Mesothelial cell of epicardium (in vitro differentiated cells): ENCODE measurements at places on chromosomes 7 and 10.

- H3K4me1 ChIP-seq: peaks cover 10% of the 10 kb centered on the region
- peaks cover 4% of the 10 kb centered on the region for H3K27me3 ChIP-seq
- no peak overlapping the region for H3K4me3 ChIP-seq
Measured at GRCh38 chr7:36355490-36355889, 34.2 kb upstream of the ANLN start.

DNA sequence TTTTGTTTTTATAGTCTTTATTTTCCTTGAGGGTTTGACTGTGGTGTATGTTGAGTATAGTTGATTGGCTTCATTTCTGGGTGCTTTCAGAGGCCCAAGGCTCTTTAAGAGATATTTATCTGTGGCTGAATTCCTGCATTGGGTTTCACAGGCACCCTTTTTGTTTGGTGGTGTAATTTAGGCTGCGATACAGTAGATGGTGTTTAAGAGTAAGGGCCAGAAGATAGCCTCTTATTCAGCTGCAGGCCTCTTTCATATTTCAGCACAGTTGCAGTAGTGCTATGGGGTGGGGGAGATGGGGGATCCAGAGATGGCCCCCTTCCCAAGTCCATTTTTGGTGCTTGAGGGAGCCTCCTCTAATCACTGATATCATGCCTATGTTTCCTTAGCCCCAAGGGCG is 69.7 kb downstream of the MGAM2 start:
- no peak overlapping the region for H3K27ac ChIP-seq
- H3K4me1 ChIP-seq: no peaks in the 10 kb centered on the region
- no peaks in the 10 kb centered on the region for H3K36me3 ChIP-seq
- DNase-seq: no peak

- no peaks in the 10 kb centered on the region for H3K36me3 ChIP-seq
- no peak for DNase-seq
- H3K4me1 ChIP-seq: peaks cover 18% of the 10 kb centered on the region
- no peak overlapping the region for H3K4me3 ChIP-seq
- H3K27me3 ChIP-seq: peaks cover 21% of the 10 kb centered on the region
Measured at GRCh38 chr10:132963430-132963960, 21.1 kb upstream of the CFAP46 start.

- peaks cover 18% of the 10 kb centered on the region for H3K27me3 ChIP-seq
- H3K27ac ChIP-seq: no peak overlapping the region
- no peak for DNase-seq
- H3K4me1 ChIP-seq: peaks cover 4% of the 10 kb centered on the region
- H3K36me3 ChIP-seq: no peaks in the 10 kb centered on the region
Measured at GRCh38 chr7:128887169-128888038, 23.1 kb downstream of the KCP start.

DNA sequence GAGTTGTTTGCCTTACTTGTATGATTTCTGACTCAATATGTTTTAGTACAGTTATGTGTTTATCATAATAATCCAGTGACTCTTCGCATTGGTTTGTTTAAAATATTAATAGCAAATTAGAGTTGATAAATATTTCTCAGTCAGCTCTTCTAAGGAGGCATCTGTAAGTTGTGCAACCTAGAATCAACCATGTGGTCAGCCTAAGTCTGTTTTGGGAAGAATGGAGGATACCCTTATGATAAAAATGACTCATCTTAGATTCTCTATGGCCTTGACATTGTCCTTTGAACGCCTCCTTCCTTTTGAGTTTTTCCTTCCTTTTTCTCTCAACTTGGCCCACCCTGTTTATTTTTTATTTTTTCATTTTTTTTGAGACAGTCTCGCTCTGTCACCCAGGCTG is 18.8 kb downstream of the DNAJC9 start:
- peaks cover 12% of the 10 kb centered on the region for H3K36me3 ChIP-seq
- no peak overlapping the region for H3K27ac ChIP-seq

- no peak for DNase-seq
- H3K36me3 ChIP-seq: no peaks in the 10 kb centered on the region
- H3K27me3 ChIP-seq: no peaks in the 10 kb centered on the region
- H3K4me1 ChIP-seq: no peaks in the 10 kb centered on the region
Measured at GRCh38 chr10:64486901-64487300, 965.7 kb downstream of the REEP3 start.

DNA sequence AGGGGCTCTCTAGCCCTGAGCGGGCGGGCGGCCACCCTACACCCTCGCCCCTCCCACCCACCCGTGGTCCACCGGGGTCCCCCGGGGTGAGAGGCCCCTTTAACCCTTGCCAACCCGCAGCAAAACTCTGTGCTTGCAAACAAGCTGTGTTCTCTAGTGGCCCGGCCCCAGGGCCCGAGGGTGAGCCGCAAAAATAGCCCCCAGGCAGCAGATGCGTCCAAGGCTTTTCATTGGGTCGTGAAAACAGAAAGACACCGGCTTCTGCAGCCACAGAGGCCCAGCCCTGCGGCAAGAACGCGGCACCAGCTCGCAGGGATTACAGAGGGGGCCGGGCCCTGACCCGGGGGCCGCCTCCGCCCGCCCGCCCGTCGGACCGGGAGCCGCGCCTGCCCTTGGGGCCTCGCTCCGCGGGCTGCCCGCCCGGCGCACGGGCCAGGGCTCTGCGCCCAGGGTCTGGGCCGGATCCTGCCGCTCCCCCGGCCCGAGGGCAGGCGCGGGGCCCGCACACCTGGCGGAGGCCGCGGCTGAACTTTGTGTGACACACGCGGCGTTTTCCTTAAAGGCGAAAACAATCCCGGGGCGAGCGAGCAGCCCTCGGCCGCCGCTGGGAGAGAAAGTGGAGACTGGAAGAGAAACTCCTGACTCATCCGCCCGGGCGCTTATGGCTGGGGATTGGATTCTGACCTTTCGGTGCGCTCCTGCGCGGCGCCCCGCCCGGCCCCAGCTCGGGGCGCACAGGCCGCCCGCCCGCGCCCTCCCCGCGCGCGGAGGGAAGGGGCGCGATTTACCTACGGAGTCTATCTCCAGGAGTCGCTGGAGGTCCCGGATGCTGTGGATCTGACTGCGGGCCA is 2.8 kb downstream of the PDGFA start:
- peak overlapping the region; percentile 85 for H3K27ac ChIP-seq
- peak overlapping the region; percentile 59 for H3K4me3 ChIP-seq
- peaks cover 17% of the 10 kb centered on the region for H3K27me3 ChIP-seq
- H3K4me1 ChIP-seq: peaks cover 42% of the 10 kb centered on the region
- H3K36me3 ChIP-seq: no peaks in the 10 kb centered on the region

GRCh38 chr10:97771055-97771891 is 526 bp downstream of the SFRP5 start:
- no peaks in the 10 kb centered on the region for H3K36me3 ChIP-seq
- no peak overlapping the region for H3K27ac ChIP-seq
- H3K4me1 ChIP-seq: peaks cover 8% of the 10 kb centered on the region
- no peak for DNase-seq
- peaks cover 80% of the 10 kb centered on the region for H3K27me3 ChIP-seq

DNA sequence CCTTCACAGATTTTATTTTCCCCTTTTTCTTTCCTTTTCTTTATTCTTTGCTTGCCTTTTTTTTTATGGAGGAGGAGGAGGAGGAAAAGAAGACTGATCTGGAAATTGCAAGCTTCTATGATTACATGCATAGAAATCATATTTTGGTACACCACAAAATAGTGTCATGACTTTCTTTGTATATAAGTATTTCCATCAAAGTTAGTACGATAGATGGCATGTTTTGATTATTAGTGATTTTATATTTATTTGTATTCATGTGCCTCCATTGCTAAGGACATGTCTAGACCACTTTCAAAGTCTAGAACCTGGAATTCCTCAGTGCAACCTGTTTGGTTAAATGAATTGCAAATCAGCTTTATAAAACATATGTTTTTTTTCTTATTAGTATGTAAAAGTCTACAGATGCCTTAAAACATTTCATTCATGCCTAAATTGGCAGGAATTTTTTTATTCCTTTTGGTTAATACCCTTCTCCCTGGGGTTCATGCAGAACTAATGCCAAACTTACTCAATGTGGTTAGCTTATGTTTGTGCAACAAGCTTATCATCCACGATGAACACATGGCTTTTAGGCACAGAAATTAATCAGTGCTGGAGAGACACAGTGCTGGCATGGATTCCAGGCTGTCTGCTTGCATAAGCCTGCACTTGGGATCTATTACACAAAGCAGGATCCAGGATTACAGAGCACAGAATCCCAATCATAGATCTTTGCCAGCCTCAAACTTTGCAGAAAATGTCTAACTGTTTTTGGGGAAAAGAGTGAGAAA is 213.1 kb downstream of the CHRM2 start:
- H3K27me3 ChIP-seq: no peaks in the 10 kb centered on the region
- no peaks in the 10 kb centered on the region for H3K36me3 ChIP-seq
- no peak overlapping the region for H3K4me3 ChIP-seq
- peak overlapping the region; percentile 65 for H3K27ac ChIP-seq
- H3K4me1 ChIP-seq: peaks cover 21% of the 10 kb centered on the region

GRCh38 chr10:124653811-124654651 is 90.1 kb downstream of the FAM53B start:
- no peak for DNase-seq
- H3K4me3 ChIP-seq: no peak overlapping the region
- no peaks in the 10 kb centered on the region for H3K27me3 ChIP-seq
- peaks cover 19% of the 10 kb centered on the region for H3K4me1 ChIP-seq
- H3K27ac ChIP-seq: no peak overlapping the region

DNA sequence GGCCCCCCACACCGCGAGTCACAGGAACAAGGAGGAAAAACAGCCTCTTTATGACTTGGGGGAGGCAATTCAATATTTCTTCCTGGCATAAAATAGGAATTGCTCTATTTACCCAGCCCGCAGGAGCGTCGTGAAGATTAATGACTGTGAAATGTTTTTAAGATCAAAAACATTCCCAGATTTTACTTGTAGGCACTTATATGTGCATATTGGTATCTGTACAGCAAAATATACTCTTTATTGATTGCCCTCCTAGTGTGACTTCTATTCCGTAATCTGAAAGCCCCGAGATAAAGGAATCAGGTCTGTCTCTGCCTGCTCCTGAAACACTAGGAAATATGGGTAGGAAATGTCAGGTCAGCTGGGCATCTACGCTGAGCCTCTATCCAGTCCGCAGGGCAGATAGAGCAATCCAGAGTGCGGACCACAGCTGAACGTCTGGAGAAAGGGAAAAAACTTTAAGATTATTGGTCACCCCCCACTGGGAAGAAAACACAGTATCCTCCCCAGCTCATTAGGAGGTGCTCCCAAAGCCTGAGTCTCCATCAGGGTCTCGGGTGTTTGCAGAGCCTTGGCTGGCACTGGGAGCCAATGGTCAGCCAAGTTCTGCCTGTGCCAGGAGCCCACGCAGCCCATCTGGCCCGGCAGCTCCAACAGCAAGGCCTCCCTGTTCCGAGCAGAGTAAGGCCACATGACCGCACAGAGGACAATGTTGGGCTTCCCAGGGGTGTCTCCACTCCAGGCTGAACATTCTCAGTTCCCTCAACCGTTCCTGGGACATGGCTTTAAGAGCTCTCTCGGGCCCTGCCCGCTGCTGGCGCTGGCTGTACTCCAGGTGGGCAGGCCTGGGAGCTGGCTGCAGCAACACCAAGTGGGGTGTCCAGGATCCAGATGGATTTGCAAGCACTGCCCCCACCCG is 7.7 kb downstream of the CTBP2 start:
- H3K36me3 ChIP-seq: peaks cover 3% of the 10 kb centered on the region
- no peak for DNase-seq
- no peaks in the 10 kb centered on the region for H3K27me3 ChIP-seq
- H3K27ac ChIP-seq: peak overlapping the region; percentile 89

GRCh38 chr7:106982415-106982814 is 62.1 kb upstream of the PRKAR2B start:
- no peak overlapping the region for H3K27ac ChIP-seq
- no peak for DNase-seq
- H3K27me3 ChIP-seq: no peaks in the 10 kb centered on the region

DNA sequence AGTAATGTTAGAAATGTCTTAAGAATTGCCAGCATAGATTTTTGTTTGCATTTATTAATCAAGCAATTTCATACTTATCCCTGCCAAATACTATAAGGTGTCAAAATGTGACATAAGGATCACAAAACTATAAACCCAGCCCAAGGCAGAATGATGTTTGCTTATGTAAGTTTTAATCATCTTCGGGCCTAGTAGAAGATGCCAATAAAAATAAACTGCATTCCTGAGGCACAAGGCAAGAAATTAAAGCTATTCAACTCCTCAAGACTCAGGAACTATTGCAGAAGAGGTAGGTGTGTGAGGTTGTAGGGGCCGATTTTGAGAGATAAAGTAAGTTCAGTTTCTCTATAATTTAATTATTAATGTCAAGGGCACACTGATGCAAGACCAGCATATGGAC is 189.4 kb upstream of the AHR start:
- no peaks in the 10 kb centered on the region for H3K27me3 ChIP-seq
- H3K4me3 ChIP-seq: no peak overlapping the region
- no peak for DNase-seq
- no peak overlapping the region for H3K27ac ChIP-seq

DNA sequence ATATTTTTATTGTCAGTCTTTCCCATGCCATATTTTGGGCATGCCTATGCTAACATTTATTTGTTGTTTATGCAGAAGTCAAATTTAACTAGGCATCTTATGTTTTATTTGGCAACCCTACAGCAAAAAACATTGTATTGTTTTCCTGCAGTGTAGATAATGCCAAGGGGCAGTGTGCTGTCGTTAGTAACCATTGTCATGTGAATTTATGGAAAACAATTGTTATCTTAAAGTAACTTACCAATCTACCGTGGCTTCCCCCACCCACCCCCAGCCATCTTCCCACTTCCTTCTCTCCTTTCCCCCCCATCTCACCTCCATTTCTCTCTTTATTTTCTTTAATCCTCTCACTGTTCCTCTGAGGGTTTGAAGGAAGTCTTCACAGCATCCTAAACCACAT is 370.5 kb downstream of the ACTR3B start:
- no peak for DNase-seq
- H3K27ac ChIP-seq: no peak overlapping the region
- H3K4me1 ChIP-seq: no peaks in the 10 kb centered on the region
- no peaks in the 10 kb centered on the region for H3K36me3 ChIP-seq
- H3K4me3 ChIP-seq: no peak overlapping the region

DNA sequence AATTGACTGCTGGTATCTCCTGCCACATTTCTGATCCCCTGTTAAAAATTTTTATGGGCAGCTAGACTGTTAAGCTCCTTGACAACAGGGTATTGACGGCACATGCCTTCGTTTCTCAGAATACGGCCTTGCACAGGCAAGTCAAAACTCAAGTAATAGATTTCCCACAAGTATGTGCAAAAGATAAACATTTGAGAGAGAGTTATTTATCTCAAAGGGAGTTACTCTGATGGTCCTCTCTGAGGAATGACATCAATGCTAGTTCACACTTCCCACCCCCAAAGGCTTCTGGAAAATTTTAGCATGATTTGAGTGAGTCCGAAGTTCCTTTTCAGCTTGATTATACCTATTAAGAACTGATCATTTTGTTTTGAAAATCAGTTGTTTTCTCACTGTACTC is 71.9 kb downstream of the JCAD start:
- no peak overlapping the region for H3K4me3 ChIP-seq
- peak overlapping the region; percentile 77 for H3K27ac ChIP-seq
- H3K27me3 ChIP-seq: no peaks in the 10 kb centered on the region
- peaks cover 3% of the 10 kb centered on the region for H3K36me3 ChIP-seq
- peaks cover 13% of the 10 kb centered on the region for H3K4me1 ChIP-seq
- no peak for DNase-seq

- H3K36me3 ChIP-seq: peaks cover 7% of the 10 kb centered on the region
- H3K27me3 ChIP-seq: no peaks in the 10 kb centered on the region
- H3K4me3 ChIP-seq: peak overlapping the region; percentile 62
- peak overlapping the region; percentile 77 for H3K27ac ChIP-seq
Measured at GRCh38 chr7:152411389-152411788, 24.4 kb downstream of the KMT2C start.
